Activated CD4-positive, alpha-beta T cell treated with anti-CD3 and anti-CD28 coated beads for 48 hours (primary cell): ENCODE measurements at places on chromosomes 2 and 18.

GRCh38 chr2:58019229-58019628 lies 27.4 kb upstream of the VRK2 start:
- DNase-seq = no peak

DNA sequence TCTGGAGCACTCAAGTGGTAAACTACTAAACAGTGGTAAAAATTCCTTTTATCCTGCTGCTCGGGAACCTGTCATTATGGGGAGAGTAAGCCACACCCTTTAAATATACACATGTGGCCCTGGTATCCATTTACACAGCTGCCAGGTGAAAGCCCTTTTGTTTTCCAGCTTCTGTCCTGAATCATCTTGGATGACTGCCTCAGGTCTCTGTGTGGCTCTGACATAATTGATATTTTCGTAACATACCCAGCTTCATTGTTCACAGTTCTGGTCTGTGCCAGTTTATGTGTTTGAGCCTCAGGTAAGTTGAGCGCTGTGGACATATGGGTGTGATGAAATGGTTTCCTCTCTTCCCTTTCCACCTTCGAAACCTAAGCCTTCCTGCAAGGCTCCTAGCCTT lies 15.7 kb upstream of the TTC39C start:
- DNase-seq = no peak

- DNase-seq = no peak
Measured at GRCh38 chr2:161870401-161870930, 203.5 kb downstream of the DPP4 start.

DNA sequence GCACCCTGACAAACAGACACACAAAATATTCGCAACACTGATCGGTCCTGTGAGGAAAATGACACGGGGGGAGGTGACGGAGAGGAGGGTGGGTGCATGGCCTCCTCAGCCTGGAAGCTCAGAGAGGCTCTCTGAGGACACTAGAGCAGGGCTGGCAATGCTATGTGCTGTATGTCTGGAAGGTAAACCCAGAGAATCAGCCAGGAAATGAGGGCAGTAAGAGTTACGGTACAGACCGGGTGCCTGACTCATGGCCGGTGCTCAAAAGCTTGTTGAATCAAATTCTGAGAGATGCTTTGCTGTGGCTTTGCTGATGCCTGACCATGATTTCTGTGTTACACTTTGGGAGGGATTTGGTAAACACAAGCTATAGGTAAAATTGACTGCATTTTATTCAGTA lies 81.9 kb downstream of the CCDC93 start:
- DNase-seq = no peak

GRCh38 chr2:212392544-212392943 lies 146.1 kb downstream of the ERBB4 start:
- no peak for DNase-seq

- peak; percentile 79 for DNase-seq
Measured at GRCh38 chr2:230643576-230644291, 68.9 kb upstream of the CAB39 start.

DNA sequence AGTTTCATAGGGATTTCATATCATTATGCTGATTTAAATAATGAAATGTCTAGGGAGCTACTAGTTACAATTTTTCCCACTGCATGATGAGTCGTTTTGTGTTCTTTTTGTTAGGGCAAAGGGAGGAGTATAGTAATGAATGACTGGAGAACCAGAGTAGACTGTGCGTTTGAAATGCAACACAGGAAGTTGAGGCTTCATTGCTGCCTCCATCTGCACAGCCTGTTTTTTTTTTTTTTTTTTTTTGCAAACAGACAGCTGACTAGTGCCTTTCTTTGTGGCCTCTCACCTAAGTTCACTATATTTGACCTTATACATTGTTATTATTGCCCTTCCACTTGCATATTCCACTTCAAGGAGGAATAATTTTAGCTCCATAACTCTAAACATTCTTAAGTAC lies 286.7 kb upstream of the LRRTM1 start:
- DNase-seq = no peak

GRCh38 chr2:207808119-207808518 lies 38.4 kb upstream of the FZD5 start:
- no peak for DNase-seq

- no peak for DNase-seq
Measured at GRCh38 chr2:611519-611918, 65.7 kb downstream of the TMEM18 start.

GRCh38 chr2:235551965-235552364 lies 58.1 kb downstream of the AGAP1 start:
- no peak for DNase-seq

DNA sequence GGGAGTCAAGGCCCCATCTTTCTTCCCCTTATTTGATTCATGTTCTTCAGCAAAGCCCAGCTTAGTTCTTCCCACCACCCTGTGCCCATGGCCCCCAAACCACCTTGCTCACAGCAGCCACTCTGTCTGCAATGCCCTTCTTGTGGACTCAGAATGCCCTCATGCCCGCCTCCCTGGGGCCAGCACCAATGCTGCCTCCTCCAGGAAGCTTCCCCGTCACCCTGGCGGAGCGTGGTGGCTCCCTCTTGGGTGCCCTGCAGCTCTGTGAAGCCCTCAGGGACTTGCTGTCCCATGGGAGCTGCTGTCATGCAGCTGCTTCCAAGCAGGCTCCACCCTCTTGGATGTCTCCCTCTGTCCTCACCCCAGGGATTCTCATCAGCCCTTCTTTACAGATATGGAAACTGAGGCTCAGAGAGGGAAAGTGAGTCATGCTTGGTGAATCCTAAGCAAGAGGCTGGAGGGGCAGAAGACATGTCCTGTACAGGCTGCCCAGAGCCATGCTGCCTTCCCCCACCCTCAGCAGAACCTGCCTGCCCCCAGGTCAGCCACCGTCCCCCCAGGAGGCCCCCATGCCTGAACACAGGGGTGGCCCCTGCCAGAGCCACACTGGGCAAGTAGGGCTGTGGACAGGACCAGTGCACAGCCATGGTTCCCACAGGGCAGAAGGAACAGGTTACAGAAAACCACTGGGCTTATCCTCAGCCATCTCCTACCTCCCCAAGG lies 11.8 kb upstream of the DUSP2 start:
- peak; percentile 44 for DNase-seq

DNA sequence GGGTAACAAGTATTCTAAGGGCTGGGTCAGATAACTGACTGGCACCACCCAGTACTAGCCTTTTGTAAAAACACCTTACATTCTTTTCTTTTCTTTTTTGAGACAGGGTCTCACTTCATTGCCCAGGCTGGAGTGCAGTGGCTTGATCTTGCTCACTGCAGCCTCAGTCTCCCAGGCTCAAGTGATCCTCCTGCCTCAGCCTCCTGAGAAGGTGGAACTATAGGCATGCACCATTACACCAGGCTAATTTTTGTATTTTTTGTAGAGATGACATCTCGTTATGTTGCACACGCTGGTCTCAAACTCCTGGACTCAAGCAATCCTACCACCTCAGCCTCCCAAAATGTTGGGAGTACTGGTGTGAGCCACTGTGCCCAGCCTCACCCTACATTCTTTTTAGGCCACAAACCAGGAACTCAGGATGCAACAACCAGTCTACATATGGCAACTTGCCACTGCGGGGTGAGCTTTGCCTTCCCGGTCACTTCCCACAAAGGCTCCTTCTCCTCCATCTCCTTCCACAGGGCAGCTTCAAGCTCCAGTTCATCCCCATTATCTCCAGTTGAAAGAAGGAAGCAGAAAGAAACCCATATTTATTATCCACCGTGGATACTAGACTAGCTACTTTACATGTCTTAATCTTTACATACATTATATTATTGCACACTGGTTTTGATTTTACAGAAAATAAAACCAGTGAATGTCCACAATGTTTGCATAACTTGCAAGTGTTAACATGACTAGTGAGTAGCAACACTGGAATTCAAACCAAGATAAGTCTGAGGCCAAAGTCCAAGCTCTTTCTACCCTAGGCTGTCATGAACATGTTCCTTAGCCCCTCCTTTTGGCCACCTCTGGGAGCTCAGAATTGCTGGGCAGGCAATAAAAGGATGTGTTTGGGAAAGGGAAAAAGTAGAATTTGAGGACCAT lies 23.7 kb upstream of the AP1S3 start:
- DNase-seq = no peak

DNA sequence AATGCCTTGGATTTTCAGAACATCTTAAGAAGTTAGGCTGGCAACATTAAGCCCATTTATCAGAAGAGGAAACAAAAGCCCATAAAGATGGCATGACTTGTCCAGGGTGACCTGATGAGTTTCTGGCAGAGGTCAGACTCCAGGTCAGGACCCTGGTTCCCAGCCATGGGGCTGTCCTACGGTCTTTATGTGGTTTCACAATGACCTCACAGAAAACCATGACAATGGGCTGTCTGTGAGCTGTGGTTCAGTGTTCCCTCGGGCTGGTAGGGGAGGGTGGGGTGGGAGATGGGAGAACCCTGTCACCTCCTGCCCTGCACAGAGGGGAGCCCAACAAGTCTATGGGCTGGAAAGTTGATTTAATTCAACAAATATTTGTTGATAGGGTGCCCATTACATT lies 101.8 kb downstream of the LOXHD1 start:
- no peak for DNase-seq

DNA sequence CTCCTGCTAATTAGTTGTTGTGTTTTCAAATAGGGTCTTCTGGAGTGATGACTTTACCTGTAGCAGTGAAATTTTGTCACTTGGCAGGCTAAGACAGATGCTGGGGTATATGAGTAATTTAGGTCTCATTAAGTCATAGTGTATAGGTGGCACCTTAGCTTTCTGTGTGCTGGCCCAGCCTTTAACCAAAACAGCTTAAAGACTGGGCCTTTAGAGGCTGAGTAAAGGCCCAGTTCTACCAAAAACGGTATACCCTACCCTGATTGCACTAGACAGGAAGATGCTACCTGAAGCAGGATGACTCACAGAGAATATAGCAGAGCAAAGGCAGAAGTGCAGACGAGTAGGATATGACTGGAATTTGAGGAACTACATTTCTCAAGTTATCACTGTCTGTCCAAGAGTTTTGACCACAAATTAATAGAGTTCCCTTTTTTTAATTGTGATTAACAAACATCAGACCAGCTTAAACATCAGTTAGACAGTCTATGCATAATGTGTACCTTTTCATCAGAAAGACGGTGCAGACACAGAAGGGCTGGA lies 337.9 kb upstream of the SALL3 start:
- DNase-seq = no peak

DNA sequence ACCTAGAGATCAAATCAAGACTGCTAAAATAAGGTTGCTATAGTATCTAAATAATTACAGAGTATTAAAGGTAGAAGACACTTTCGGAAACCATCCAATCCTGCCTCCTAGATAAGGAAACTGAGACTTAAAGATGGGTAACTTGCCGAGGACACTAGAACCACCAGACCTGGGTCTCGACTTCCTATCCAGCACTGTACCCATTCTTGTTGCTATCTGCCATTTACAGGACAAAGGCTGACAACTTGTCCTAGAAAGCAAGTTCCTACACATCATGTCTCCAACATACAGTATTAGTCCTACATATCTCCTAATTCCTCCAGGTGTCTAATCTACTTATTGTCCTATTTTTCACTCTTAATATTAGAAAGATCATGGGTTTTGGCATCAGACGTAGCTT lies 37.7 kb downstream of the TRAK2 start:
- DNase-seq = no peak
